ENCODE measurements at places on chromosomes 16 and 17.

DNA sequence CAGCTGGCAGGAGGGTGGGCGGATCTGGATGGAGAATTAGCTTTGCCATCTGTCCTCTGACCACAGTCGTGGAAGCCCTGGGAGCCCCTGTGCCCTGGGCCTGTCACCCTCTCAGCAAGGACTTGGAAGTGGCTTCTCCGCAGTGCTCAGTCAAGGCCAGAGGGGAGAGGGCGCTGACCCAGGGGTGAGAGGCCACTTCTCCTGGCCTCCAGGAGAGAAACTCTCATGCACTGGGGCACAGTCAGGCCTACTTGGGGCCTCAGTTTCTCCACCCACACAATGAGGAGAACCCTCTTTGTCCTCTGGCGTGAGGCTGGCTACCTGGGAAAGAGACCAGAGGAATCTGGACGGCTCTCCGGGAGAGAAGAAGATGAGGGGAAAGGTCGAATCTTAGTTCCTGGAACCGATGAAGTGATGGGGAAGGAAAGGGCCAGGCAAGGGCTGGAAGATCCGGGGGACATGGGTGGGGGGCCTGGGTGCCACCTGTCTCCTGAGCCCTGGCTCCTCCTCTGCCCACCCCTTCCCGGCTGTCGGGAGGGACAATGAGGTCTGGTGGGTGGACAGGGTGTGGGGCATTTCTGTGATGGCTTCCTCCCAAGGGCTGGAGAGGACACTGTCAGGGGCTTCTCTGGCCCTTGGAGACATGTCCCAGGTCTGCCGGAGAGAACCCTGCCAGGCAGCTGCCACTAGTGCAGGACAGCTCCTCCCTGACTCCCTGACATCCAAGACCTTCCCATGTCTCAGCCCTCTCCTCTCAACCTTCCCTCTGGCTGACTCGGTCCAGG, 9.0 kb upstream of the ARHGAP27 start:
- DNase-seq = peak; percentile 68

DNA sequence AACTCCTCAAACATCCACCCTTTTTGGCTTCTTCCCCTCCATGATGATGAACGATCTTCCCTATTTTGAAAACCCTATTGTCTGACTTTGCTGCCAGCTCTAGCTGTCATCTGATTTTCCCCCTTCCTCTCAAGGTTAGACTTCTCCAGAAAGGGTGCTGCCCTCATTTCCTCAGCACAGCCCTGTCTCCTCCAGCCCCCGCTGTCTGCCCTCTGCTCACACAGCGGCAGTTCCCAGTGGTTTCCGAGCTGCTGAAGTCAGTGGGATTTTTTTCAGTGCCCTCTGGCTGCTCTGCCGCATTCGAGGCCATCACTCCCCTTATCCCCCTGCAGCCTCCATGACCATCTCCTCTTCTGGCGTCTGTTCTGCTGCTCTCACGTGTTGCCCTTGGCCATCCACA, 26.6 kb upstream of the C17orf107 start:
- peak; percentile 44 for DNase-seq

DNA sequence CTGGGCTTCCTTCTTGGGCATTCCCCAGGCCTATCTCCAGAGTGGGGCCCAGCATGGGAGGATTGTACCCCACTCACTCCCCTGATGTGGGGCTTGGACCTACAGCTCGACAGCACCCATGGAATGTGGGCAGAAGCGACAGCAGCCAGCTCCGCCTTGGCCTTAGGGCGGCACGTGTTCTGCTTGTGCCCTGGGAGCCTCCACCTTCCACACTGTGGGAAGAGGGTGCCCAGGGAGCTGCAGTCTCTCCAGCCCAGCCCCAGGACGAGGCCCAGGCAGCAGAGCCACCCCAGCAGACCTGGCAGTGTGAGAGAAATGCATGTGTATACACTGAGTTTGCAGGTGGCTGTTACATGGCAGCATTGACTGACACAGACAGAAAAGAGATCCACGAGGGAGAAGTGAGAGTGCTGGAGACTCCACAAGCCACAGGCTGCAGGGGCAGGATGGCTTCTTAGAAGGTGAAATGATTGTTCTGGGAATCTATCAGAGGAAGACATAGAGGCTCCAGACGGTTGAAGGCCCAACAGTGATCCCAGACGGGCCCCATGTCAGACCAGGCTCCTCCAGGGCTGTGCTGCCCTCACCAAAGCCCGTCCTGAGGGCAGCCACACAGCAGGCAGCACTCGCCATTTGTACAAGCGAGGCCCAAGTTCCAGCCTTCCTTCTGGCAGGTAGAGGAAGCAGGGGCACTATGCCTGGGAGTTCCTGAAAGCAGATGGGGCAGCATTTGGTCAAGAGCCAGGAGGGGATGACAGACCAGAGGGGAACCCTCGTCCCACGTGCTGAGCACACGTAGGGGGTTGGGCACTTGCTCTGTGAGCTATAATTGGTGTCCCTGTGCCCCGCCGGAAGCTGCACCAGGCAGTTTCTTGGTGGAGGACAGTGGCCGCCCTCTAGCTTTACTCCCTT, 2.8 kb upstream of the DNASE1 start:
- DNase-seq = no peak

DNA sequence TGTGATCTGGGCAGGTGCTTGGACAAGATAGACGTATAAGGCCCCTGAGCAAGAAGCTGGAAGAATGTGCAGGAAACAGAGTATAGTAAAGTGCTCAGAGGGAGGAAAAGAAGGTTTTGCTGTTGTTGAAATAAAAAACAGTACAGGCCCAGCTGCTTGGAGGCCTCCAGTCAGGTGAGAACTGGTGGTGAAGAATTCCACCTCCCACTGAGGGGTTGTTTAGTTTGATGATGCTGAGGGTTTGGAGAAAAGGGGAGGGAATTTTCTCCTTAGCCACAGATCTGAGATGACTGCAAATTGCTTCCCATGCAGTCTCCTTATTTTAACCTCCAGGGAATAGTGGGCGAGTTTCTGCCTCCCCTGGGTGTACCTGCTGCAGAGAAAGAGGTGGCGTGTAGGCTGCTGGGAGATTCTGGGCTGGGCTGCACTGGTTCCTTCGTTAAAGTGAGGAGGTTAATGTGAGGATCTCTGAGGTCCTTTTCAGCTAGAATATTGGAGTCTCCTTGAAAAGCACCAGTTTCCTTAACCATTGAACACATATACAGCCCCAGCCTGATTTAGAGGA, 25.8 kb downstream of the SMPD3 start:
- DNase-seq = no peak

GRCh38 chr17:1898332-1898731, 68.5 kb downstream of the RPA1 start:
- DNase-seq = no peak

DNA sequence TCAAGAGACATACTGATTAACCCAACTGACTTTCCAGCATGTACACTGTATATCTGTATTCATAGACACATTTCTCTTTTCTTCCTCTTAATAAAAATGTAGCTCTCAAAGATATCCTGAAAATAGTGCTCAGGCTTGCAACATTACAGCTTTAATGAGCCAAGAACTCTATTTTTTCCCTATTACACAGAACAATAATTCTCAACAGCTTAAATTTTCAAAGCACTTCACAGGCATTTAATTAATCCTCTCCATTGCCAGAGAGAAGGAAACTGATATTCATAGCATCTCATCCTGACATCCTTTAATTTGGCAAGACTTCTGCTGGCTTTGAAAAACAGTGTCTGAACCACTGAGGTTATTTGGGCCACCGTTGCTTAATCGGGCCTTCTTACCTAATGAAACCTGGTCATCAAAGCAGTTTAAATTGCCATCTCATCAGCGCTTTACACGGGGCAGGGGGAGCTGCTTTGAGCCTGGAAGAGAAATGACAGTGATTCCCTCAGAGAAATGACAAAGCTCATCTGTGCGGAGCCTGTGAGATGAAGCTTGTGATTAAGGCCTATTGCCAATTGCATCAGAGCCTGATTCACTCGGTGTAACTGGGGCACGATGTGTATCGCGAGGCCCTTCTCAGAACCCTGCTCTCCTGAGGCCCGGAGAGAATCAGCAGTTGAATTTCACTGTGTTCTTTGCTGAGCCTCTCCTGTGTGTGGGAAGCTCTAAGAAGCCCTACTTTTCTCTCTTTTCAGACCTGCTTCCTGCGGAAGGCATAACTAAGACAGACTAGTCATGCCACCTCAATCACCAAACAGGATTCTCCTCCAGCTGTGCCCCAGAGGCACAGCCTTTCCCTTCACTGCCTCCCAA, 8.5 kb upstream of the SIAH1 start:
- peak; percentile 91 for DNase-seq

GRCh38 chr16:87826798-87827587, 42.3 kb downstream of the SLC7A5 start:
- DNase-seq = no peak

DNA sequence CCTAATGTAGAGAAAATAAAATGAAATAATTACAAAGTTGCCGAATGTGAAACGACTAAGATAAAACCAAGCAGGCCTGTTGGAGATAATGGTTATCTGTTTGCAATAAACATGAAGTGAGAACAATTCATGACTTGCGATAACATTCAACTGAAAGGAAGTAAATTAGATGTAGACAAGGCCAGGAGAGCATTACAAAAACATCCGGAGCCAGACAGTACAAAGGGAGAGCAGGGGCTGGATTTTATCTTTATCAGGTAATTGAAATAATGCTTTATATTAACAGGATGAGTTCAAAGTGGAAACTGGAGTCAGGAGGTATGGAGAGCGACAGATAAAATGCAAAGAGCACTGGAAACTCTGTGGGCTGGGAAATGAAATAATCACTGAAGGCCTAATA, 265.6 kb upstream of the GOT2 start:
- peak; percentile 2 for DNase-seq

DNA sequence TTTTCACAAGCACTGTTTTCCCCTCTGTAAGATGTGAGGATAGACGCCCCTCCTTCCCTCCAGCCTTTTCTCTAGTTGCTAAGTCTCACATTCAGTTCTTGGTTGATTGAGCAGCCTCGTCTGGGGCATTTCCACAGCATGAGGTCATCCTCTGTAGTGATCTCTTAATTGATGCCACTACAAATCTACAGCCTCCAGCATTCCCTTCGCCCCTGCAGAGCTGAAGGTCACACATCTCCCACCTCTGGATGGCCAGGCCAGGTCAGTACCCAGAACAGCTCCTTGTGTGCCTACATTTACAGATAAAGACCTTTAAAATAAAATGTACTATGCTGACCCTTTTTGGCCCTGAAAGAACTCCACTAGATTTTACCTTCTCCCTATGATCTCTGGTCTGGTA, 32.5 kb upstream of the CDH11 start:
- DNase-seq = peak; percentile 9

GRCh38 chr17:514584-514983, 162.0 kb upstream of the RPH3AL start:
- DNase-seq = no peak

DNA sequence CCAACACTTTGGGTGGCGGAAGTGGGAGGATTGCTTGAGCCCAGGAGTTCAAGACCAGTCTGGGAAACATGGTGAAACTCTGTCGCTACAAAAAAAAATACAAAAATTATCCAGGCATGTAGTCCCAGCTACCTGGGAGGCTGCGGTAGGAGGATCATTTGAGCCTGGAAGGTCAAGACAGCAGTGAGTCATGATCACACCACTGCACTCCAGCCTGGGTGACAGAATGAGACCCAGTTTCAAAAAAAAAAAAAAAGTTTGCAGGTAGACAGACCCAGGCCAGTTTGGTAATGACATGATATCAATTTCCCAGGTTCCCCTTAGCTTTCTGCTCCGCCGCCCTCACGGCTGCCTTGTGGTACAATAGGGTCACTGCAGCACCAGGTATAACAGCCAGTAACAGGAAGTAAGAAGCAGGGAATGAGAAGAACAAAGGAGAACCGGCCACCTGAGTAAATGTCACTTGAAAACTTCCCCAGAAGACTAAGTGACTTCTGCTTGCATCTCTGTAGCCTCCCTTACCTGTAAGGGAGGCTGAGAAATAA, 201.2 kb upstream of the HSBP1 start:
- no peak for DNase-seq

DNA sequence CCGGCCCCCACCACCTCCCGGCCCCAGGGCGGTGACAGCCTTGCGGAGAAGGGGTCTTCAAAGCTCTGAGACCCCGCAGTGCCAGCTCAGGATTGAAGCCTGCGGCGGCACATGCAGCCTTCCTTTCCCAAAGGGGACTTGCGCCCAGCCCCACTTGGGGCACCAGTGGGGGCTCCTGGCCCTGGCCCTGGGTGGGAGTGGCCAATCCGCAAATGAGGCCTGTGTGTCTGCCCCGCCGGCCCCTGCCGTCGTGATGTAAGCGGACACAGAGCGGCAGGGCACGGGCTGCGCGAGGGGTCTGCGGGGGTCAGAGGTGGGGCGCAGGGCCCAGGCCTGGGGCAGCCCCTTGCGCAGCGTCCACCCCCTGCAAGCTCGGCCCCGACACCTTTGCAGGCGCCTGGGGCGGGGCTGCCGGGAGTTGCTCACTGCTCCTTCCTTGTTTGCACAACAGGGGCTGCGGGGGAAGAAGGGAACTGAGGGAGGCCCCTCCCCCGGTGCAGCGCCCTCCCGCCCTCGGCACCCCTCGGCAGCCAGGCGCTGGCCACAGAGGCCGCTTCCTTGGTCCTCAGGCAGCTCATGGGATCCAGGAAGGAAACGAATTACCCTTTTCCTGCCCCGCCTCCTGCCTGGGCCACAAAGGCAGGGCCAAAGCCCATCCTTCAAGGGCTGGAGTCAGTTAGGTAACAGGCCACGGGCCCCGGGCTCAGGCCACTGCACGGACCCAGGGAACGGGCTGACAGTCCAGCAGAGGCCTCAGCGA, 2.9 kb downstream of the SLC16A3 start:
- peak; percentile 95 for DNase-seq

DNA sequence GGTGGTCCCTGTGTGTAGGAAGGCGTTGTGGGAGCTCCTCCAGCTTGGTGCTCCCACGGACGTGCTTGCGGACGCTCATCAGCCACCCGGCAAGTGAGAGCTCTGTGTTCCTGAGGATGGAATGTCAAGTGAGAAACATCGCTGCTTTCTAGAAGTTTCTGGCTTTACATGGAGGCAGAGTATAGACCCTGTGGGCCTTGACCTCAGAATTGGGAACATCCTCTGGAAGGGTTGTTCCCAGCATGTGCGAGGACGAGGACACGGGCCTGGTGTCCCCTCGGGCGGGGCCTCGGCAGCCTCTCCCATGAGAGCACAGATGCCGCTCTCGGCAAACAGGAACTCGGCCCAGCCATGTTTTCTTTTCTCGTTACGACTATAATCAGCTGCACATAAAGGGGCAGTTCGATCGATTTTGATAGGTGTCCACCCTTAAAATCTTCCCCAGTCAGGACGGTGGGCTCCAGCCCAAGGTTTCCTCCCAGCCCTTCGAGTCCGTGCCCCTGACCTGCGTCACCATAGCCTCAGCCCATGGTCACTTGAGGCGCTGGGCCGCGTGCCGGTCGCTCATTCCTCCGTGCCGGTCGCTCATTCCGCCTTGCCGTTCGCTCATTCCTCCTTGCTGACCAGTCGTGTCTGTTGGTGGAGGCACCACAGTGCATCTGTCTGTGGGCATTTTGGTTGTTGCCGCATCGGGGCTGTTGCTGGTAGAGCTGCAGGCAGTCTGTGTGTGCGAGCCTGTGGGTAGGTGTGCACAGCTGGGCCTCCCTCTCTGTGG, 91.3 kb upstream of the ZNF750 start:
- peak; percentile 77 for DNase-seq

DNA sequence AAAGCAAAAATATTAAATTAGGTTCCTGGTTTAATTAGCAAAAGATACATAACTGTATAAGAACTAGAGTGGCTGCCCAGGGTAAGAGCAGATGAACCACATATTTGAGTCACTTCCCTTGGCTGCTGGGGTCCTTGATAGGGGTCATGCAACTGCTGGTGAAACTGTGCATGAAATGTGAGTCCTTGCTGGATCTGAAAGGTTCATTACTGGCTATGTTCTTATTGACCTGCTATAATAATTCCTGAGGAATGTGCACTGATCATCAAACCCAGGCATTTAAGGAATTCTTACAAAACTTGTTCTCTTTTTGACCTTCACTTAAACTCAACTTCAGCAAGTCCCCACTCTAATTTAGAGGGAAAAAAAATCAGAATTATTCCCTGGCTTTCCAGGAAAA, 183.4 kb downstream of the ZNF18 start:
- no peak for DNase-seq

Measured in osteoblast (primary cell).